ENCODE measurements at places on chromosomes 13 and 19.

- DNase-seq = no peak
Measured at GRCh38 chr13:106772006-106772601, 204.2 kb upstream of the ARGLU1 start.

GRCh38 chr13:70249332-70250064, 141.2 kb upstream of the KLHL1 start:
- no peak for DNase-seq

- no peak for DNase-seq
Measured at GRCh38 chr13:39272994-39273393, 234.7 kb downstream of the NHLRC3 start.

DNA sequence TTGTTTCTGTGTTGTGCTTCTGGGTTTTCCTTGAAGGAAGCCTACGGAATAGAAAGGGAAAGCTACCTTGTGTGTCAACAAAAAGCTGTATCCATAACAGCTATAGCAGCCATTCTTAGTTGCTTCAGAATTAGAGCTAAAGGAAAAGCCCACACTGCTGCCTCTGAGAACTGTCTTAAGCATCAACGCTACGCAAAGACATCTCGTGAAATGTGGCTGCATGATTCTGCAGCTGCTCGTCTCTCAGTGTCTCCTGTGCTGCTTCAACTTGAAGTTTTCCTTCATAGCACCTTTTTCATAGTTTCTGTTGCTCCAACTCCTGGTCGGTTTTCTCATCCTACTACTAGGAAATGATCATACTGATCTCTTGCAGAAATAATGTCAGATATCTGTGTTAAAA, 140.9 kb upstream of the MAB21L1 start:
- DNase-seq = no peak

GRCh38 chr13:88651531-88651930, 980.4 kb downstream of the SLITRK5 start:
- no peak for DNase-seq
